Endothelial cell (in vitro differentiated cells): ENCODE measurements at places on chromosomes 5 and 9.

DNA sequence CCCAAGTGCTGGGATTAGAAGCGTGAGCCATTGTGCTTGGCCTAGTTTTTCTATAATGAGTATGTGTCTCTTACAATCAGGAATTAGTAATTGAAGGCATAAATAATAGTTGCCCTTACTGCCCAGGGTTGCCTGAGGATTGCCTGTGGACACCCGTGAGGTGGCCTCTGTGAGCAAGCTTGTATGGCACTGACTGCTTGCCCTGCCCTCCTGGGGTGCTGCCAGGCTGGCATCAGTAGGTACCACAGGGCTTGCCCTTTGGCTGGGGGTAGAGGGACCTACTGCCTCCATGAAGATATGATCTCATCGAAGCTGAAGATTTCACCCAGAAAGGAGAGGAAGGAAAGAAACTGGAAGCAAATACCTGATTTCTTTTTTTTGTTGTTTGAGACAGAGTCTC is 23.8 kb upstream of the PHF19 start:
- DNase-seq: no peak

GRCh38 chr5:39759701-39760100 is 334.9 kb upstream of the DAB2 start:
- no peak for DNase-seq

GRCh38 chr5:135875567-135875966 is 20.1 kb downstream of the IL9 start:
- no peak for DNase-seq

GRCh38 chr5:55621229-55621628 is 86.5 kb upstream of the PLPP1 start:
- DNase-seq: no peak

DNA sequence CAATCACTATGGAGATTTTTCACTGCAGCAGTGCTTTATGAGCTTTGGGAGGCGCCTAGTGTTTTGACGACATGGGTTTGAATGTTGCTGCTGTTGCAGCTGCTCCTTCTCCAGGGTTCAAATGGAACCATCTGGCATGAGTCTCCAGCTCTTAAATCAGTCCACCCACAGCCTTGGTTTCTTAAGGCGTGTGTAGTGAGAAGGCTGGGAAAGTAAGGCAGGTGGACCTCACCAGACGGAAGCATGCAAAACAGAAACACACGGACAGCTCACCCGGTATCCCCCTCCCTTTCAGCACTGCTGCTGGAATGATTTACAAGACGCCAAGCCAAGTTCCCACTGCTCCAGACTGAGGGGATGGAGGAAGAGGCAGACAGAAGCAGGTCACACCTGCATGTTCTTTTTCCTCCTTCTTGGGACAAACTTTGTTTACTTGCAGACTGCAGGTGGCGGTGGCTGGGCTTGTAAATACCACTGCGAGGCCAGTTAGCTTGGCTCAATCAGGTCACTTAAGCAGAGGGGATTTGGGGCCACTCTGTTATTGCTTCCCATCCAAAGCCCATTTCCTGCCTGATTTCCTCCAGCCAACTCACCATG is 47.4 kb downstream of the ADAM19 start:
- DNase-seq: peak; percentile 14

- DNase-seq: no peak
Measured at GRCh38 chr9:110050925-110051355, 157.0 kb downstream of the C9orf152 start.

DNA sequence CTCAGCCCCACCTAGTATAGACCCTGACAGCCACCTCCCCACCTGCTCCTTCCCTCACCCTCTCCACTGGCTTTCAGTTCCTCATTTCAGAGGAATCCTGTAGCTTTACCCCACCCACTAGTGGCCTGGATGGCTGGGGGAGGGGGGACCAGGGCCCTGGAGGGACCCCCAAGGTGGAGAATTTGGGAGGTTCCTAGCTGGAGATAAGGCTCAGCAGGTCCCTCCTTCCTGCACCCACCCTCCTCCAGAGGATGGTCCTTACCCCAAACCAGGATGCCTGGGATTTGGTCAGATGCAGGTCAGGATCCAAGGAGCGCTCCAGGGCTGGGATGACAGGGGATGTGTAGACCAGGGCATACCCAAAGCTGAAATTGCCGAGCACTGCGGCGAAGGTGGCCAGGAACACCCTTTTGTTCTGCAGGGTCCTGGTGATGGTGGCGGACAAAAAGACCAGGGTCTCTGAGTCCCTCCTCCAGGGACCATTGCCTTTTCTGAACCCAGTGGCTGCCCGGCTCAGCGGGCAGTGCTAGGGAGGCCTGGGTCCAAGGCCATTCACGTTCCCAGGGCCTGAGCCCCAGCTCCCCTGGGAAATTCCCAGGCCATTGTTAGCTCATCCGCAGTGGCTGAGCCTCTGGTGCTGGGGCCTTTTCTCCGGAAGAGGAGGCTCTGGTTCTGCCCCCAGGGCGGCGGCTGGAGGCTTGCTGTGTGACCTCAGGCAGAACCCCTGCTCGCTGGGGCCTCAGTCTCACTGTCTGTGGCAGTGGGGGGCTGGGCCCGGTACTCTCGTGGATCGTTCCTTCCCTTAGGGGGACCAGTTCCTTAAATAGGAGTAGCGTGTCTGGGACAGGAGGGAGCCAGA is 678 bp downstream of the SLC2A6 start:
- DNase-seq: peak; percentile 36

DNA sequence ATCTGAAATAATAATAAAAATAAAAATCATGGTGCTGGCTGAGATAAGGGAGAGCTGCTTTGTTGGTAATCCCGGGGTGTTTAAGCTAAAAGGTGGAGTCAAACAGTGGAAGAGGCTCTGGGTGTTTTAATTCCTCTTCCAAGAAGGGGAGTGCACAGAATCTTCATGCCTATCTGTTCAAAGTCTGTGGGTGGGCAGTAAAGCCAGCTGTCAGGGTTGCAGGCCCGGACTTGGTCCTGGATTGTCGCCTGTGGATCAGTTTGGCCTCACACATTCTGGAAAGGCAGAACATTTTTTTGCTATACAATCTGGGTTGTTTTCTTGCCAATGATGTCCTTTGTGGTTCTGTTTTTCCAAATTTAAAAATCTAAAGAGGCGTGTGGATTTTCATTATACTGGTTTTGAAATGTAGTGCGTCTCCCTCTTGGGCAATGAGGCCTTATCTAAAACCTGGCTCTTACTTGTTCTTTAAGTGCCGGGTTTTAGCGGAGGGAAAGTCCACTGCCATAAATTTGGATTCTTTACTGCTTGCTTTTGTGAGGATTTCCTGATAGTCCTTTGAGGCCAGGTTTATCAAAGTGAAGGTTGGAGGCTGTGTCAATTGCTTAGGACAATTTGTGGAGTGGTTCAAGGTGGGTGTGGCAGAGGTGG is 5.8 kb downstream of the ANKDD1B start:
- DNase-seq: no peak

- no peak for DNase-seq
Measured at GRCh38 chr5:109721741-109722140, 32.0 kb downstream of the MAN2A1 start.

GRCh38 chr5:135105105-135105484 is 71.1 kb upstream of the PITX1 start:
- no peak for DNase-seq
